ENCODE measurements at places on chromosomes 3 and 15.

GRCh38 chr3:57095363-57095762, 34.9 kb downstream of the SPATA12 start:
- no peak for ATAC-seq

- ATAC-seq: no peak
Measured at GRCh38 chr3:115396801-115397200, 226.5 kb upstream of the GAP43 start.

DNA sequence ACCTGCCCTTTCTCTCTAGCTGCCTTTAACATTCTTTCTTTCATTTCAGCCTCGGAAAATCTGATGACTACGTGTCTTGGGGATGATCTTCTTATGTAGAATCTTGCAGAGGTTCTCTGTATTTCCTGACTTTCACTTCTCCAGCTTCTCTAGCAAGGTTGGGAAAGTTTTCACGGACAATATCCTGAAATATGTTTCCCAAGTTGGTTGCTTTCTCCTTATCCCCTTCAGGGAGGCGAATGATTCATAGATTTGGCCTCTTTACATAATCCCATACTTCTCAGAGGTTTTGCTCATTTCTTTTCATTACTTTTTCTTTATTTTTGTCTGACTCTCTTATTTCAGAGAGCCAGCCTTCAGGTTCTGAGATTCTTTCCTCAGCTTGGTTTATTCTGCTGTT, 62.1 kb upstream of the CCDC54 start:
- no peak for ATAC-seq

DNA sequence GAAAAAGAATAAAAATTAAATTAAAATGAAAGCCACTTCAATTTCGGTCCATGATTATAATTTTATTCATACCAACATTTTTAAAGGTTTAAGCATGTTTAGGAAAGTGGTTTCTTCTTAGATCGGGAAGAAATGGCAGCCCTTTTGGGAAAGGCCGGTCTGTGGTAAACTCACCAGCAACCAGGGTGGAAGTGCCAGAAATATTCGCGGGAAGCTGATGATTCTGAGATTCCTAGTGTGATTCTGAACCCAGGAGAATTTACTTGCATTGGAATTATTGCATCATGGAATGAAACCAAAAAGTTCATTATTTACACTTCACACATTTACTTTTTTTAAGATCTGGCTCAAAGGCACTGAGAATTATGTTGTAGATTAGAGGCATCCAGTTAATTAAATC, 97.2 kb upstream of the CCNL1 start:
- no peak for ATAC-seq

DNA sequence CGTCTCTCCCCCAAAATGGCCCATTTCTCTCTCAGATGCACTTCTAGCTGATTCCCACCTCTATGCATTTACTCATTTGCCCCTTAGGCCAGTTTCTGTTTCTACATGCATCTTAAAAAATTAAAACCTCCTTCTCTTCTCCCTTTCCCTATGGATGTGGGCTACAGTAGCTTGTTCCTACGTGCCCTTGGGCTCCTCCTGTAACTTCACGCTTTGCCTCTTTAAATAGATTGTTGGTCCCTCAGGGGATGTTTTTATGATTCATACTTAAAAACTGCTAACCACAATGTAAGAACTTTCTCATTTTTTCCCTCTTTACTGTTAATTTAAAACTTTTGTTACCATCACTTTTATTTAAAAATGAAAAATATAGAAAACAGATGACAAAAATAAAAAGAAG, 185.6 kb upstream of the MRPL3 start:
- no peak for ATAC-seq

DNA sequence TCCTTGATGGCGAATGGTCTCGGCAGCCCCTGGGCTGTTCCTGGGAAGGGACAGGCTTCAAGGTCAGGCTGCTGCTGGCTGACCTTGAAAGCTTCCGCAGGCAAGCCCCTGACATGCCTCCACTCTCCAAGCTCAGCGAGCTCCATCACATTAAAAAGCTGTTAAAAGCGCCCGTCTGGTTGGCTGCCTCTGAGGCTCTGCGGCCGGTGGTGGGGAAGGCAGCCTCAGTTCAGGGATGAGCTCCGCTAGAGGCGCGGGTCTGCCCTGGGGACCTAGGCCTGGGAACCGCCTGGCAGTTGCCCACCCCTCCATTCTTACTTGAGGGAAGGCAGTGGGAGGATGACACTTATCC, 103.8 kb downstream of the LINGO1 start:
- ATAC-seq: no peak

DNA sequence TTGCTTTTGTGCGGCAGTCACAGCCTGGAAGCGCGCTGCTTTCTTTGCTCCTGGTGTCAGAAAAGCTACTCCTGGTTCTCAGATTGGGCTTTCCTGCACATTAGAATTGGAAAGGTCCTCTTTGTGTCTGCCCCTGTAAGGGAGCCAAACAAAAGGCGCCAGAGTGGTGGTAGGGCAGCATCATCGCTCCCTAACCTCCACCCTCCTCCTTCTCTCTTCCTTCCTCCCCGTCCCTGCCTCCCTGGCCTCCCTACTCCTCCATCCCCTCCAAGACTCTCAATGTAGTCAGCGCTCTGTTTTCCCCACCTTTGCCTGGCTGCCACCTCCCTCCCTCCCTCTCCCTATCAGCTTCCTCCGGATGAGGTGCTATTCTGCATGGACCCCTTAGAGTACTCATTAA, 65.3 kb downstream of the SH3GL3 start:
- no peak for ATAC-seq

DNA sequence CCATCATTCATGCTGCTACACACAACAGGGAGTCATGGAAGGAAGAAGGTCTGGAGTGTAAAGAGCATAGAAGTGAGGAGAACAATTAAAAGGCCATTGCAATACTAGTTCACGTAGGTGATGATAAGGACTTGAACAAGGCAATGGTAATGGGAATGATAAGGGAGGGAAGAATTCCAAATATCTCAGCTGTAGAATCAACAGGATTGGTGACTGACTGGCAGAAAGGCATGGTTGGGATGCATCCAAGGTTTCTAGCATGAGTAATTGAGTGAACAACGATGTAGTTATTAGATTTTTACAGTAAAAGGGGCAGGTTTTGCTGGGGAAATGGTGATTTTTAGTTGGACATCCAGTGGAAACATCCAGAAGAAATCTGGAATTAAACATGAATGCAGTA, 2.4 kb upstream of the SEC62 start:
- no peak for ATAC-seq

DNA sequence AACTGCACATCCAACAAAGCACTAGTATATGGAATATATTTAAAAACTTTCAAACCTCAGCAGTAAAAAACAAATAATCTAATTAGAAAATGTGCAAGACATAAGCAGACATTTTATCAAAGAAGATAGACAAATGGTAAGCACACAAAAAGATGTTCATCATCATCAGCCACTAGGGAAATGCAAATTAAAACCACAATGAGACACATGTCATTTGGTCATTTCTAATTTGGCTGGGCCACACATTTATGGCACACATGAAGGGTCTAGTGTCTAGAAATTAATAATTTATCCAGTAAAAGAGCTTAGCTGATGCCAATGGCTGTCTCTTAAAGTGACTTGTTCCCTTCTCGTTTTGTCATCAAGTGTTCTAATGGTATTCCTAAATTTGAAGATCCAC, 45.8 kb downstream of the ARHGAP31 start:
- no peak for ATAC-seq

GRCh38 chr15:71224024-71224423, 108.8 kb downstream of the THSD4 start:
- ATAC-seq: no peak

DNA sequence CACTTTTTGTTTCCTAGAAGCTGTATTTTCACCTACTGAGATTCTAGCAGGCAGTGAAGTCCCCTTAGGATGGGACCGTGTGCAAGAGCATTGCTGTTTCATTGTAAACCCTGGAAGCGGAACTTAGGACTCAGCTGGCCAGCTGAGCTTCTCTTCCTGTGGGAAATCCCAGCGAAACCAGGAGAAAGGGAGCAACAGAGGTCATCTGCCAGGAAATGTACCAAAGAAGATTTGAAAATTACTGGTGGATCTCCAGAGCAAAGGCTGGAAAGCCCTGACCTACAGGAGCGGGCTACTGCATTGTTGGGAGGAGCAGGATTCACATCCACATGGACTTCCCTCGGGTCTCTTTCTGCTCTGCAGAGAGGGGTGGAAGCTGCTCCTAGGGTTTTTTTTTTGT, 7.6 kb upstream of the ADPRH start:
- no peak for ATAC-seq

DNA sequence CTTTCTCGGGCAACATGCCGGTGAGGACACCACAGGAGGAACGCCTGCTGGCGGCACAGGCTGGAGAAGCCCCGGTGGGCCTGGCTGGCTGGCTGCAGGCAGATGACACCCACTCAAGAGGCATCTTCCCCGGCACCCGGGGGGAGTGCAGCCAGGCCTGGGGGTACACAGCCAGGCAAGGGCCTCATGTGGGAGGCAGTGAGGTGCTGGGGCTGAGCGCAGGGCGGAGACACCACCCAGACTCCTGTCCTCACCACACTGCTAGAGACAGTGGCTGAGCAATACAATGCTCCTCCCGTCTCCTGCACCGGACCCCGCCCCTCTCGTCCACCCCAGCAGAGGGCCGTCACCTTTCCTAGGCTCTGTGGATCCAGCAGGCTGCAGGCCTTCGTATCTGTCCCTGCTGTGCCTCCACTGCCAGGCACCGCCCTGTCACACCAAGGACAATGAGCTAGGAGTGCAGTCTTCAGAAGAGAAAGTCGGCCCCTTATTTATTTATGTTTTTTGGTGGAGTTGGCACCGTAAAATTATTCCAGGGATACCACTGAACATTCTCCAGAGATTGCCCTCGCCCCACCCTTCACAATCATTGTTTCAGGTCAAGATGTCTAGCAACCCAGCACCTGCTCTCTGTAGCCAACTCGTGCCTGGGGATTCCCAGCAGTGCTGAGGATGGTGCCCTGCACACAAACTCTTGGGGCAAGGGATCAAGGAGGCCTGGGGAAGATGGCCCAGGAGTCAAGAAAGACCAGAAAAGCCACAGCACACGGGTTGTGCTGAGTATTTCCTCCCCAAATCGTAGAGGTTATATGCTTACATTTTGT, 129.1 kb downstream of the ATP10A start:
- no peak for ATAC-seq

- no peak for ATAC-seq
Measured at GRCh38 chr3:100910986-100911385, 82.2 kb downstream of the ABI3BP start.

GRCh38 chr15:60761505-60761845, 282.5 kb upstream of the ICE2 start:
- ATAC-seq: no peak

DNA sequence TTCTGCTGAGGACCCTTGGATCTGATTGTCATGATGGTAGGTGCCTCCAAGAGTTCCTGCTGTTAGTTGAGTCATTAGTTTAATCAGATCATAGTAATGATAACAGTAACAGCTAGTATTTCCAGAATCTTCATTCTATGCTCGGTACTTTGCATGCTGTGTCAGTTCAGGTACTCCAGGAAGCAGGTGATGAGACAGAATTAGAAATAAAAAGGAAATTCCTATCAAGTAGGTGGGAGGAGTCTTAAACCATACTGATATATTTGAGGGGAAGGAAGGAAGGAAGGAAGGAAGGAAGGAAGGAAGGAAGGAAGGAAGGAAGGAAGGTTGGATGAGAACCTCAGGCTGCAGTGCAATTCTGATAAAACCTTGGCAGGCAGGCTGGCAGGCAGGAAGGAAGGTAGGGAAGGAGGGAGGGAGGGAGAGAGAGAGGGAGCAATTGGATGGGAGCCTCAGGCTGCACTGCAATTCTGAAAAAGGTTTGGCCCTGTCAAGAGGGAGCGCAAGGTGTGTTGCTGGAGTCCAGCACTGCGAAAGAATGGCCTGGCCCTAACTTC, 148.8 kb upstream of the NUDT16 start:
- ATAC-seq: no peak
